Caudate nucleus (tissue), 63 donors: ENCODE measurements at places on chromosomes 16 and 17.

DNA sequence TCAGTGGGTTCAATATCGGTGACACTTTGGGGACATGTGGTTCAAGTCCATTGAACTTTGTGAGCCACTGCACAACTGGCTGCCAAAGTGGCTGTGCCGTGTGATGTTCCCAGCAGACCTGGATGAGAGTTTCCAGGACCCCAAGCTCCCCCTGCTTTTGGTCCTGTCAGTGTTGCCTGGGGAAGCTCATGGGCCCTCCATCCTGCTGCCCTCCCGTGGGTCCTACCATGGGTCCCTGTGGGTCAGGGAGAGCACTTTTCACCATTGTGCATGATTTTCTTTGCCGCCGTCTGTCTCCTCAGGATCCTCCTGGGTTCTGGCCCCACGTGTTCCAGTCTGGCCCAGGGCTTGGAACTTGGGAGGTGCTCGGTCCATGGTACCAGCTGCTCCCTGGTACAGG is 38.1 kb downstream of the LGALS9 start:
- DNase-seq: no peak

- no peak for DNase-seq
Measured at GRCh38 chr16:11327277-11328171, 17.7 kb upstream of the RMI2 start.

- no peak for DNase-seq
Measured at GRCh38 chr17:9436630-9437029, 139.0 kb downstream of the STX8 start.

DNA sequence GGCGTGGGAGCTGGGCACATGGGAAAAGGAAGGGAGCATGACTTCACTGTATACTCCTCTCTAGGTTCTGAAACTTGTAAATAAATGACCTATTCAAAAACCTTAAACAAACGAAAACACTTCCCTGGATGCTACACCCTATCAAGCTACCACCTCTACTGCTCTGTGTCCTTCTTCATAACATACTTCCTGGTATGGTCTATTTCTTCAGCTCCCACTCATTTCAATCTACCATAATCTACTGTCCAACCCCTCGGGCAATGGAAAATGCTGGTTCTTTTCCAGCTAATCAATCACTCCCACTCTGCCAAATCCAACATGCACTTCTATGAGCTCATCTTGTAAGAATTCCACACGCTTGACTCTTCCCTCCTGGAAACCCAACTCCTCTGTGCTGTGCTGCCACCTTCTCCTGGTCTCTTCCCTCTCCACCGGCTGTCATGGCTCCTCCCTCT is 42.4 kb downstream of the AMFR start:
- DNase-seq: no peak

DNA sequence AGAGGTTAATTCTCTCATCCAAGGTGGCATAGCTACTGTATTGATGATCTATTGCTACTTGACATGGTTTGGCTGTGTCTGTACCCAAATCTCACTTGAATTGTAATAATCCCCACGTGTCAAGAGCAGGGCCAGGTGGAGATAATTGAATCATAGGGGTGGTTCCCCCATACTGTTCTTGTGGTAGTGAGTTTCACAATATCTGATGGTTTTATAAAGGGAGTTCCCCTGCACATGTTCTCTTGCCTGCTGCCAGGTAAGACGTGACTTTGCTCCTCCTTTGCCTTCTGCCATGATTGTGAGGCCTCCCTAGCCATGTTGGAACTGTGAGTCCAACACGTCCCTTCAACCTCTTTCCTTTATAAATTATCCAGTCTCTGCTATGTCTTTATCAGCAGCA is 22.9 kb upstream of the CPPED1 start:
- no peak for DNase-seq
